ENCODE measurements at places on chromosomes 5 and 9.

- no peaks in the 10 kb centered on the region for H3K4me1 ChIP-seq
- H3K27ac ChIP-seq = no peak overlapping the region
- no peak for DNase-seq
These were observed 48.5 kb downstream of the ADAMTS19 start for GRCh38 chr5:129508606-129509005.

DNA sequence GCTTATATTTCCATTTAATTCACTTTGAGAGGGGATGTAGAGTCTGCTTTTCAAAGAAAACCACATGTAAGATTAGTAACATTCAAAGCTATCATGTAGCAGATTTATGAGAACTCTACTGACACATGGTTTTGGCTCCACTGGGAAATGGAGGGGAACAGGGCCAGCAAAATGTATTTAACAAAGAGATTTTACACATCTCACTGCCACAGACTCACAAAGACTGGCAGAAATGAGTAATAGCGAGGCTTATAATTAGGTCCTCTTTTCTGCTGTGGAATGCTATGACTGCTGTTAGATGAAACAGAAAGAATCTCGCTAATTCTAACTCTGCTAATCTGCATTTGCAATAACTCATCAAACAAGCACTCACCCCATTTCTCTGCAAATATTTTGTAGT is 4.5 kb downstream of the DAP start:
- no peaks in the 10 kb centered on the region for H3K27me3 ChIP-seq
- no peak overlapping the region for H3K27ac ChIP-seq
- peaks cover 17% of the 10 kb centered on the region for H3K36me3 ChIP-seq
- no peak overlapping the region for H3K4me3 ChIP-seq

DNA sequence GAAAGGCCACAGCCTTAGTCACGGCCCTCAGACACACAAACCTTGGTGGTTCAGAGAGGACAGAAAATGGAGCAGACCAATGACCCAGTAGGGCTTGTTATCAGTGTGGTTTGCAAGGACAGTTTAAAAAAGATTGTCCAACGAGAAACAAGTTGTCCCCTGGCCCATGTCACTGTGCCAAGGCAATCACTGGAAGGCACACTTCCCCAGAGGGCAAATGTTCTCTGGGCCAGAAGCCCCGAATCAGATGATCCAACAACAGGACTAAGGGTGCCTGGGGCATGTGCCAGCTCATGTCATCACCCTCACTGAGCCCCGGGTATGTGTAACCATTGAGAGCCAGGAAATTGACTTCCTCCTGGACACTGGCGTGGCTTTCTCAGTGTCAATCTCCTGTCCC is 950.1 kb upstream of the CTNND2 start:
- DNase-seq = no peak
- no peaks in the 10 kb centered on the region for H3K4me1 ChIP-seq
- no peak overlapping the region for H3K27ac ChIP-seq
- H3K27me3 ChIP-seq = no peaks in the 10 kb centered on the region
- H3K36me3 ChIP-seq = no peaks in the 10 kb centered on the region

DNA sequence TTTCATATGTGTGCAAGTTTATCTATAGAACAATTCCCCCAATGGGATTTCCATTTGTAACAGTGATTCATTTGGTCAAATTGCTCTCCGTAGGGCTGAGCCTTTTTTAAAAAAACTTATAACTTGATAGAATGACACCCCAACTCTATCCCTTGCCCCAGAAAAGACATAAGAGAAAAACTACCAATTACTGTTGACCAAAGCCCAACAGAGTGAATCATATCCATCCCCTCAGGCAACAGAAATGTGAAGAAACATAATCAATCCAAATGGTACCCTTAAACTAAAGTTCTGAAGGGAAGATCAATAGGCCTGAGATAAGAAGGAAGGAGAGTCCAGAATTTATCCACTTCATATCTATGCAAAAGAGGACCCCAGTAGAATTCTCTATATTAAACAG is 17.8 kb downstream of the TICAM2 start:
- H3K27ac ChIP-seq = no peak overlapping the region
- H3K36me3 ChIP-seq = no peaks in the 10 kb centered on the region
- no peak overlapping the region for H3K4me3 ChIP-seq
- no peaks in the 10 kb centered on the region for H3K4me1 ChIP-seq
- H3K27me3 ChIP-seq = no peaks in the 10 kb centered on the region
- no peak for DNase-seq

GRCh38 chr5:36669015-36669651 is 62.7 kb downstream of the SLC1A3 start:
- H3K4me1 ChIP-seq = no peaks in the 10 kb centered on the region
- H3K4me3 ChIP-seq = no peak overlapping the region
- no peak overlapping the region for H3K27ac ChIP-seq

- H3K27me3 ChIP-seq = no peaks in the 10 kb centered on the region
- H3K27ac ChIP-seq = no peak overlapping the region
- no peaks in the 10 kb centered on the region for H3K4me1 ChIP-seq
- H3K36me3 ChIP-seq = no peaks in the 10 kb centered on the region
- no peak overlapping the region for H3K4me3 ChIP-seq
These were observed 82.5 kb downstream of the LRRC70 start for GRCh38 chr5:62661126-62661525.

DNA sequence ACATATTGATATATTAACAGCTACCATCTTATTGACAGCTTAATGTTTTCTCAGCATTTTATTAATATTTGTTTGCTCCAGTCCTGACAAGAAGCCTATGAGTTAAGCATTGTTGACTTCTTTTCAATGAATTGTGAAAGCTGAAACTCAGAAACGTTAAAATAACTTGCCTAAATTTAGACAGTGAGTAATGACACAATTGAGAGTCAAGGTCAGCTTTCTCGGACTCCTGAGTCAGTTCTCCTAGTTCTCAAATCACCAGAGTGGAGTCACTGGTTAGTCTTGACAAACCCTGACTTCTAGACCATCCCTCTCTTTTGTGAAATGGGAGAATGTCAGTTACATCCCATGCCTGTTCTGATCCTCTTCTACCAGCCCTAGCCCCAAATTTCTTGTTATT is 222.7 kb upstream of the ACO1 start:
- H3K27me3 ChIP-seq = no peaks in the 10 kb centered on the region
- no peak for DNase-seq
- H3K36me3 ChIP-seq = no peaks in the 10 kb centered on the region
- H3K27ac ChIP-seq = no peak overlapping the region

GRCh38 chr9:31730398-31730797 is 654.0 kb upstream of the ACO1 start:
- H3K27ac ChIP-seq = no peak overlapping the region
- H3K4me3 ChIP-seq = no peak overlapping the region
- H3K27me3 ChIP-seq = no peaks in the 10 kb centered on the region
- H3K4me1 ChIP-seq = no peaks in the 10 kb centered on the region
- no peak for DNase-seq
- H3K36me3 ChIP-seq = no peaks in the 10 kb centered on the region
